ENCODE measurements at places on chromosomes 7 and 10. TPM values are rescaled to one million over a fixed set of nuclear protein-coding genes. Genes with fewer than 3 reads are reported as not detected.

- DNase-seq: no peak
- no peak overlapping the region for H3K27ac ChIP-seq
Measured at GRCh38 chr10:42428534-42428933, 209.8 kb downstream of the ZNF33B start.

Gene IFIT1B
- 1.4 TPM for total RNA-seq

- DNase-seq: no peak
- no peaks in the 10 kb centered on the region for H3K27me3 ChIP-seq
- no peak overlapping the region for H3K27ac ChIP-seq
- H3K4me1 ChIP-seq: no peaks in the 10 kb centered on the region
- H3K4me3 ChIP-seq: no peak overlapping the region
Measured at GRCh38 chr7:98303906-98304305, 22.4 kb downstream of the BRI3 start.

Gene SLF2
- 49.2 TPM for total RNA-seq

GRCh38 chr7:141381794-141382427, 169.3 kb upstream of the AGK start:
- no peak overlapping the region for H3K4me3 ChIP-seq
- no peak for DNase-seq
- H3K36me3 ChIP-seq: no peaks in the 10 kb centered on the region
- H3K4me1 ChIP-seq: no peaks in the 10 kb centered on the region

DNA sequence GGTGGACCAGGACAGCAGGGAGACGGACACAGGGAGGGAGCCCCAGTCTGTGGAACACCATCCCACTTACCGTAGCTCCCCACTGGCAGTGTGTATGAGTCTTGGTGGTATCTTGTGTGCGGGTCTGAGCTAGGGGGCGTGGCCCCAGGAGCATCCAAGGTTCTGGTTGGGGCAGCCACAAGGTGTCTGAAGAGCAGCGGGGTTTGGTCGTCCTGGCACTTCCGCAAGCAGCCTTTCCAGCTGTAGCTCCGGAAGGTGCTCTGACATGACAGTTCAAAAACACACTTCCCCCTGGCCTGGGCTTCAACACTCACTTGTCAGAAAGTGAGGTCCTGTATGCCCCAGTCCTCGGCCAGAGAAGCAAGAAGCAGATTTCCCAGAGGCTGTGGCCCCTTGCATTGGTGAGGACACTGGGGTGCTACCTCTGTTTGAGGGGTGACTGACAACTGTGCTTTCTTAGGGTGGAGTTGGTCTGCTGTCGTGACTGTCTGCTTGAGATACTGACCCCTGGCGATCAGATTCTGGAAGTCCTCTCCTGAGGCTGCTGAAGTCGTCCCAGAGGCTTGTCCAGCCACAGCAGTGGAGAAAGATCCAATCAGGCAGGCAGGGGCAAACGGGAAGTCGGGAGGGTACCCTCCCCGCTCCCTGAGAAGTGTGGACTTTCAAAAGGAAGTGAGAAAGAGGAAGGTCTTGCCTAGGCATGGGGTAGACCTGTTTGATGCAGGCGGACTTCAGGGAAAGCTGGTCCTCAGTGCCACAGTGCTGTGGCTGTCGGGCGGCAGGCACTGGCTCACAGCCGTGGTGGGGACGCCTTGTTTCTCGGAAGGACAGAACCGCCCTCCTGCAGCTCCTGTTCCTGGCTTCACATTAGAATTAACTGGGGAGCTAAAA, 51.4 kb upstream of the PFKFB3 start:
- H3K4me1 ChIP-seq: peaks cover 16% of the 10 kb centered on the region
- no peak for DNase-seq
- no peaks in the 10 kb centered on the region for H3K27me3 ChIP-seq
- H3K36me3 ChIP-seq: peaks cover 3% of the 10 kb centered on the region
- no peak overlapping the region for H3K4me3 ChIP-seq

- DNase-seq: no peak
- H3K4me3 ChIP-seq: peak within 1 kb of the TSS; percentile 24
- peaks cover 22% of the 10 kb centered on the region for H3K27me3 ChIP-seq
- no peaks in the 10 kb centered on the region for H3K36me3 ChIP-seq
Measured at GRCh38 chr7:139523199-139523941, at the start of gene CLEC2L. TSS of gene CLEC2L (plus strand) at chr7:139523685. CDS start at chr7:139523928, 243 bp downstream.

Gene IQUB
- 5.9 TPM for total RNA-seq

Gene SAMD9
- total RNA-seq: 9.6 TPM

Gene TMEM273
- total RNA-seq: 10.9 TPM

Gene RPA3
- 26.5 TPM for total RNA-seq

DNA sequence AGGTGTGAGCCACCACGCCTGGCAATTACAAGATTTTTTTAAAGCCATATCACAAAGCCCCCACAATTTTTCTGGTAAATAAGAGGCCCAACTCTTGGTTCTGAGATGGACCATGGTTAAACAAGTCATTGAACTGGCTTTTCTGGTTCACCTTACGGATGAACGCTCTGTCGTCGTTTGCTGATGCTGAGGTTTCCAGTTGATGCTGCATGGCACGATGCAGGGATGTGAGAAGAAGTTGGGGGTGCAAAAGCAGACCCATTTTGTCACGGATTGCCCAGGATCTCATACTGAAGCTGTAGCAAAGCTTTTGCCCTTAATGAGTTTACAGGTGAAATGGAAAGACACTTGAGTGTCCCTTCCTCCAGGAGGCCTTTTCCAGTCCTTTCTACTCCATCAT, 2.0 kb upstream of the IL2RA start:
- no peaks in the 10 kb centered on the region for H3K27me3 ChIP-seq
- no peaks in the 10 kb centered on the region for H3K36me3 ChIP-seq
- H3K27ac ChIP-seq: no peak overlapping the region

- DNase-seq: no peak
- H3K4me1 ChIP-seq: no peaks in the 10 kb centered on the region
- no peak overlapping the region for H3K27ac ChIP-seq
- H3K36me3 ChIP-seq: no peaks in the 10 kb centered on the region
- H3K27me3 ChIP-seq: no peaks in the 10 kb centered on the region
Measured at GRCh38 chr7:112398534-112398933, 51.7 kb upstream of the IFRD1 start.

GRCh38 chr7:112938863-112939573, 147.6 kb downstream of the GPR85 start:
- no peaks in the 10 kb centered on the region for H3K27me3 ChIP-seq
- H3K27ac ChIP-seq: peak overlapping the region; percentile 92
- H3K4me1 ChIP-seq: peaks cover 3% of the 10 kb centered on the region

DNA sequence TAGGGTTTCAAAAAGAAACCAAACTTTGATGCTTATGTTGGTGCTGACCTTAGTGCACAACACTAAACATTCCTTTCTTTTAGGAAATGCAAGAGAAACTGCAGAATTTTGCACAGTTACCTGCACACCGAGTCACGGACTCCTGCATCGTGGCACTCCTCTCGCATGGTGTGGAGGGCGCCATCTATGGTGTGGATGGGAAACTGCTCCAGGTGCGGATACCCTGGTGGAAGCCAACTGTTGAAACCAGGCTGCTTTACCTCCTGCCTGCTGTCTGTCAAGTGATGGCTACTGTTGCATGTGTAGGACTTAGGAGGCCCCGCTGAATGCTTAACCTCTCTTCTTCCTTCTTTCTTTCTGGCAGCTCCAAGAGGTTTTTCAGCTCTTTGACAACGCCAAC, 11.7 kb downstream of the CASP2 start:
- peaks cover 36% of the 10 kb centered on the region for H3K36me3 ChIP-seq
- H3K4me1 ChIP-seq: no peaks in the 10 kb centered on the region
- no peak for DNase-seq
- H3K27ac ChIP-seq: no peak overlapping the region

GRCh38 chr10:62382831-62383230, 8.7 kb downstream of the ZNF365 start:
- DNase-seq: no peak
- no peak overlapping the region for H3K4me3 ChIP-seq
- no peaks in the 10 kb centered on the region for H3K27me3 ChIP-seq
- no peaks in the 10 kb centered on the region for H3K36me3 ChIP-seq
- no peaks in the 10 kb centered on the region for H3K4me1 ChIP-seq

DNA sequence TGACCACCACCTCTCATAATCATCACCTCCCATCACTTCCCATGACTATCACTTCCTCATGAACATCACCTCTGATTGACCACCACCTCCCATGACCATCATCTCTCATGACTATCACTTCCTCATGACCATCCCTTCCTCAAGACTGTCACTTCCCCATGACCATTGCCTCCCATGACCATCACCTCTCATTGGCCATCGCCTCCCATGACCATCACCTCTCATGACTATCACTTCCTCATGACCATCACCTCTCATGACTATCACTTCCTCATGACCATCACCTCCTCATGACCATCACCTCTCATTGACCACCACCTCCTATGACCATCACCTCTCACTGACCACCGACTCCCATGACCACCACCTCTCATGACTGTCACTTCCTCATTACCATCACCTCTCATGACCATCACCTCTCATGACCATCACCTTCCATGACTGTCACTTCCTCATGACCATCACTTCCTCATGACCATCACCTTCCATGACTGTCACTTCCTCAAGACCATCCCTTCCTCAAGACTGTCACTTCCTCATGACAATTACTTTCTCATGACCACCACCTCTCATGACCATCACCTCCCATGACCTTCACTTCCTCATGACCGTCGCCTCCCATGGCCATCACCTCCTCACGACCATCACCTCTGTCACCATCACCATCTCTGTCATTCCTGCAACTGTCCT, 51.6 kb downstream of the PDGFA start:
- H3K4me3 ChIP-seq: no peak overlapping the region
- H3K4me1 ChIP-seq: peaks cover 30% of the 10 kb centered on the region
- no peak overlapping the region for H3K27ac ChIP-seq
- no peak for DNase-seq
- H3K36me3 ChIP-seq: no peaks in the 10 kb centered on the region
- H3K27me3 ChIP-seq: no peaks in the 10 kb centered on the region

Gene STOX1
- total RNA-seq: 11.7 TPM

GRCh38 chr7:154744256-154744860, 258.6 kb downstream of the PAXIP1 start:
- no peak overlapping the region for H3K27ac ChIP-seq
- H3K27me3 ChIP-seq: no peaks in the 10 kb centered on the region
- H3K4me3 ChIP-seq: no peak overlapping the region
- H3K4me1 ChIP-seq: peaks cover 29% of the 10 kb centered on the region

DNA sequence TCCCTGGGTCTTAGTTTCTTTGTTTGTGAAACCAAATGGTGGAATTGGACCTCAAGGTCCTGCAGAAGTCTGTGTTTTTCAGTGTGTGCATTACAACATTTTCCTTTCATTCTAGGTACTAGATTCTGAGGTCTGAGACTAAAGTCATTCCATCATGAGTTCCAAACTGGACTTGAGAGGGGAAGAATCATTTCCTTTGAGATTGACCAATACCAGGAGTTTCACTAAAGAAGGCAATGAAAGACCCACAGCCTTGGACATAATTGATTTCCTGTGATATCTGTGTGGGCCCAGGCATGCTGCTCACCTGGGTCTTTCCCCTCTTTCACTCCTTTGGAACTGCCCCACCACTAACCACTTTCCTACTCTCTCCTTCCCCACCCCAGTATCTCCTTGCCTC, 18.2 kb downstream of the TAS2R41 start:
- no peaks in the 10 kb centered on the region for H3K27me3 ChIP-seq
- DNase-seq: no peak
- H3K4me1 ChIP-seq: no peaks in the 10 kb centered on the region

DNA sequence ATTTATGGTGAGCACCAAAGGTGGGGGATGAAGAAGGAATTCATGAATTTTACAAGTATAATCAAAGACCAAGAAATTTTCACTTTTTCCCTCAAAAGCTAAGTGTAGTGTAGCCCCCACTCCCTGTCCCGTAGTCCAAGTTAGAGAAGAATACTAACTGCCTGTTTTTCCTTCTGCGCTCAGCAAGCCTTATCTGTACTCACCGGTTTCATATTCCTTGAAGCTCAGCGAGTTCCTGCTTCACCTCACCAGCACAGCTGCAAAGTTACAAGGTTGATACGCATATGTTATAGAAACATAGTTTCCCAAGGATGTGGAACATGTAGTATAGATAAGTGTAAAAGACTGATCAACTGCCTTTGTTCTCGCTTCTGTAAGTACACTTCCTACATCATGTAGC, 16.0 kb upstream of the ZNF33B start:
- H3K4me3 ChIP-seq: no peak overlapping the region
- no peaks in the 10 kb centered on the region for H3K27me3 ChIP-seq
- H3K27ac ChIP-seq: no peak overlapping the region
- no peaks in the 10 kb centered on the region for H3K36me3 ChIP-seq

DNA sequence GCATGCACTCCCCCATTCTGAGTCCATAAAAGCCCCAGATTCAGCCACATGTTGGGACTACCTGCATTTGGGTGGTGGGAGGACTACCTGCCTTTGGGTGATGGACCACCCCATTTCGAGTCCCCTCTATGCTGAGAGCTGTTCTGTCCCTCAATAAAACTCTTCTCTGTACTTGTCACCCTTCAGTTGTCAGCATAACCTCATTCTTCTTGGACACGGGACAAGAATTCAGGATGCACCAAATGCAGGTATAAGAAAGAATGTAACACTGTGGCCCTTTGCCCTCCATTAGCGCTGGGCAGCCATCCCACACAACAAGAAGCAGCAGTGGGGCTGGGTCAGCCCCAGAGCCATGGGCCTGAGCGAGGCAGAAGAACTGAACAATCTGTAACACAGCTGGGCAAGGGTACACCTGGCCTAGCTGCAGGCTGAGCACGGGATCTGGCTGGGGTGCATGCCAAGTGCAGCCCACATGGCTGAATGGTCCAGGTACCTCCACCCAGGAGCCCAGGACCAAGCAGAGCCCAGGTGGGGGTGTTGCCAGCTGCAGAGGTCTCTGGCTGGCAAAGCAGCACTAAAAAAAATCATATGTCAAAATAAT, 1344.3 kb upstream of the LRRTM3 start:
- no peak overlapping the region for H3K4me3 ChIP-seq
- H3K27me3 ChIP-seq: no peaks in the 10 kb centered on the region
- no peak for DNase-seq
- H3K36me3 ChIP-seq: no peaks in the 10 kb centered on the region
- H3K27ac ChIP-seq: no peak overlapping the region

GRCh38 chr10:86104156-86104555, 262.4 kb downstream of the GRID1 start:
- no peak overlapping the region for H3K27ac ChIP-seq
- H3K36me3 ChIP-seq: no peaks in the 10 kb centered on the region
- DNase-seq: no peak
- peaks cover 27% of the 10 kb centered on the region for H3K4me1 ChIP-seq

Gene ZNF503
- total RNA-seq: 9.6 TPM

DNA sequence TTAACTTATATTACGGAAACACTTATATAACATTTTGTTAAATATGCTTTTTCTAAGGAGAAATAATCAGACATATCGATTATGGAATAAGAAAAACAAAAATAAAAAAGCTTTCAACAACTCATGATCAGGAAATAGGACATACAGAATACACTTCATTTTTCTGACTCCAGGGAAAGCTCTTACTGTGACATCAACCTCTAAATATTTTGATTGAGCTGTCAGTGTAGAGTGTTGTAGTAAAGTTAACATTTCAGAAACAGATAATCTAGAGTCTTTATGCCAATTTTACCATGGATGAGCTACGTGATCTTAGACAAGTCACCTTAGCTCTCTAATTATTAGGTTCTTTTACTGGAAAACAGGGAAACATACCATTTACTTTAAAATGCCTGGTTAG, 218.9 kb upstream of the SORCS1 start:
- H3K4me1 ChIP-seq: no peaks in the 10 kb centered on the region
- H3K4me3 ChIP-seq: no peak overlapping the region
- no peaks in the 10 kb centered on the region for H3K27me3 ChIP-seq
- H3K27ac ChIP-seq: no peak overlapping the region
